Peyer's patch (tissue), 4 donors: ENCODE measurements at places on chromosomes 6 and 20. TPM values are rescaled to one million over a fixed set of nuclear protein-coding genes. Genes with fewer than 3 reads are reported as not detected.

Gene HS3ST5
- total RNA-seq, result not detected

Gene CNPY3
- total RNA-seq, result 101 TPM

Gene SCRT2
- total RNA-seq, result not detected

Gene ATP9A
- total RNA-seq, result 40.6 TPM

Gene CASS4
- 3.3 TPM for total RNA-seq

Gene UQCC2
- 5.0 TPM for total RNA-seq

Gene IL17A
- not detected for total RNA-seq

Gene RNASET2
- total RNA-seq, result 91.4 TPM

Gene SLC26A8
- total RNA-seq, result 1.7 TPM

Gene KIF25
- not detected for total RNA-seq

Gene TREM2
- total RNA-seq, result not detected

Gene TMEM244
- total RNA-seq, result not detected

Gene SF3B5
- total RNA-seq, result 114 TPM

Gene SLC2A4RG
- total RNA-seq, result 34.2 TPM

DNA sequence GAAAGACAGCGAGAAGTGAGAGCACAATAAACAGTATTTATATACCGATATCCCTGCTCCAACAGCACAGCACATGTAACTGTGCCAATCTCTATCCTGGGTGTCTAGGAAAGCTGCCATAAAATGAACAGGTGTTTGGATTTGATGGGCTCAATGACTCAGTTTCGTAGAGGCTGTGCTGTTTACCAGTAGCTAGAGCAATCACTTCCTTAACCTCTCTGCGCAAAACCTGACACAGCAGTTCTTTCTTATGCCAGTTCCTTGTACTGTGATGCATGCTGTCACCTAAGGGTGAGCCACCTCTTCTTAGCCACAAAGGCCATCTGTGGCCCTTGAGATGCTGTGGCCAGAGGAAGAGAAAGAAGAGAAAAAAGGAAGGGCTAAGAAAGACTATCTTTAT lies 59.3 kb downstream of the SHPRH start:
- DNase-seq, result no peak

GRCh38 chr6:56650191-56650590 lies 7.5 kb upstream of the DST start:
- DNase-seq, result no peak

- no peak for DNase-seq
Observed at GRCh38 chr20:48277266-48277665, 492.0 kb upstream of the SULF2 start.

- DNase-seq, result no peak
Observed at GRCh38 chr20:2631228-2631627, 21.2 kb upstream of the NOP56 start.

DNA sequence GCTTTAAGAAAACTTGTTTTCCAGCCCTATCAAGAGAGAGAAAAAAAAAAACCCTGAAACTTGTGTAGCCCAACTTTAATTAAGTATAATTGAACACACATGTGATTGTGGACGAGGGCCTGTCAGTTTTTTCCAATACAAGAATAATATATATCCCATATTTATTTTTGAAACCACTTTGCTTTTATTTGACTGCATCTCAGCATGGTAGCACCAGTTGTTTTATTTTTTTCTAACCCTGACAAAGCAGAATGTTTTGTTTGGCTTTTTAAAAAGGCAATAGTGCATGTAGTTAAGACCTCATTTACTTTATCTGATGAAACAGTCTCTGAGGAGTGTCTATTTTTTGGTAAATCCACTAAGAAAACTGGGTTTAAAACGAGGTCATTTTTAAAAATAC lies 257.7 kb downstream of the CDKAL1 start:
- DNase-seq, result no peak

- peak; percentile 26 for DNase-seq
Observed at GRCh38 chr6:170125456-170126300, 165.2 kb downstream of the DLL1 start.

DNA sequence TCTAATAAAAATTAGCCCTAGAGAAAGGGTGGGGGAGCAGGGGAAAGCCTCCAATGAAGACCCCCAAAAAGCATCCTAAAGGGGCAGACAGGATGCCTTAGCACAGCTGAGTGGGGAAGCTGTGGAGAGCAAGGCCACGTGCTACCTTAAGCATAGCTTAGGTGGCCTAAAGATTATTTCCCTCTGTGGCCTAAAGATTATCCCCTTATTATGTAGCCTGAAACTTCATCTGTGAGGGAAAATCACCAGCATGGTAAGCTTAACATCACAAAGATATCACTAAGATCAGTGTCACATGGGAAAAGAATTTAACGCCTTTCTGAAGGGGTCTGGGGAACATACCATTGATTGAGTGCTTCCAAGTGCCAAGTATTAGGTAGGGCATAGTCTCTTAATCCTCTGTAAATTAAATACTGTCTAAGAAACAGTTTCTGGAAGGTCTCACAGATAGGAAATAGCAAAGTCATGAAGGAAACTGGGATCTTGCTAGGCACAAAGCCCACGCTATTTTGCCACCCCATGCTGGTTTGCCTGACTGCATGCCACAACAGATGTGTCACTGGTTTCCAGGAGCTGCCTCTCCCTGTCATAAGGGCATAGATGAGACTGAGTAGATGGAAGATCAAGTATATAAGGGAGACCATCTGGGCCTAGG lies 170.0 kb downstream of the HACE1 start:
- DNase-seq, result no peak

GRCh38 chr6:14129575-14129974 lies 12.0 kb downstream of the CD83 start:
- no peak for DNase-seq

GRCh38 chr6:161639772-161640171 lies 365.9 kb upstream of the AGPAT4 start:
- no peak for DNase-seq

GRCh38 chr20:35604449-35604747 lies 11.2 kb upstream of the SPAG4 start:
- no peak for DNase-seq

GRCh38 chr6:157145656-157146285 lies 177.5 kb downstream of the TMEM242 start:
- DNase-seq, result no peak

DNA sequence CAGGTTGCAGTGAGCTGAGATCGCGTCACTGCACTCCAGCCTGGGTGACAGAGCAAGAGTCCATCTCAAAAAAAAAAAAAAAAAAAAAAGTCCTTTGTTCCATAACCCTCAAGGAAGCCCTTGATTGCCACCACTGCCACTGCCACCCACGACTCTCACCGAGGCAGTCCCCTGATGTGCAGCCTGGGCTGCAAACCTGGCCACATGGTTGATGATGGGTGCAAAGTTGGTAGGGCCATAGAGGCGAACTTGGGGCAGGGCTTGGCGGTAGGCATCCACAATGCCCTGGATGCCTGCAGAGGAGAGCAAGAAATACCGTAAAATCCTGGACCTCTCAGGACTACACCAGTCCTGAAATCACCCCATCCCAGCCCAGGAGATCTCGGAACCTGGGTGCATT lies 11.5 kb downstream of the SPAG4 start:
- DNase-seq, result no peak

DNA sequence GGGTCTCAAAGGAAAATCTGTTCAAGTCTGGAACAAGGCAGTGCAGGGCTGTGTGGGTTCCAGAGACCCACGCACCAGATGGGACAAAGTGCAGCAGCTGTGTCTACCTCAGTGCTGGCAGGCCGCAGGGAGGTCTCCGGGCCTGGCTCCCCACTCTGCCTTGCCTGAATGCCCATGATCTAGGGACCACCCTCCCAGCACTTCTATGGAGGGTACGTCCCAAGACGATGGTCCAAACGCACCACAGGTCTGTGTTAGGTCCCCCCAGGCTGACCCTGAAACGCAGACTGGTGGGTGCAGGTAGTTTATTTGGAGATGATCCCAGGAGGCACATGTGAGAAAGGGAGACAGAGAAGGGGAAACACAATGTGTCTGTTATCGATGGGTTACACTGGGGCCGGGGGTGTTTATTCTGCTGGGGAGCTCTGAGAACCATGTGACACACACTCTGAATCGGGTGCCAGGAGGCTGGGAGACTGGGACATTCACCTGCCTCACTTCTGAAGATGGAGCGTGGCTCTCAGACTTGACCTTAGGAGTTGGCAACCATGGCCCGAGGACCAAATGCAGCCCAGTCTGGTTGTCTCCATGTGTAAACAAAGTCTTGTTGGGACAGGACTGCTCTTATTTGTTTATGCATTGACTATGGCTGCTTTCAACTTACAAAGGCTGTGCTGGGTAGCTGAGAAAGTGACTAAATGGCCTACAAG lies 21.7 kb downstream of the CST9L start:
- no peak for DNase-seq

- DNase-seq, result peak; percentile 82
Observed at GRCh38 chr20:33812152-33812849, 1.2 kb downstream of the CHMP4B start.

- DNase-seq, result no peak
Observed at GRCh38 chr6:132136981-132137380, 185.8 kb upstream of the CCN2 start.

- DNase-seq, result no peak
Observed at GRCh38 chr6:15256538-15257271, 10.8 kb downstream of the JARID2 start.

DNA sequence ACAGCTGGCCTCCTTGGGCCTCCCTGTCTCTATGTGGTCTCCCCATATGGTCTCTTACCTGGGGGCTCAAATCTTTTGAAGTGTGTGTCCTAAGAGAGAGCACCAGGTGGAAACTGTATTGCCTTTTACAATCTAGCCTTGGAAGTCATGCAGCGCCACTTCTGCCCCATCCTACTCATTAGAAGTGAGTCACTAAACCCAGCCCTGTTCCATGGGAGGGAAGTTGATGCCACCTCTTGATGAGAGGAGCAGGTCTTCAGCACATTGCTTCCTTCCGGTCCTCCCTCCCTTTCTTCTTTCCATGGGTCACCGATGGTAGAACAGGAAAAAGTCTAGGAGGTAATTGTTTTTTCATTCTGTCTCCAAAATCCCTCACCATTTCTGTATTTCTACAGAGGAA lies 156.3 kb downstream of the FOXA2 start:
- no peak for DNase-seq

GRCh38 chr6:89048288-89048923 lies 32.1 kb upstream of the PNRC1 start:
- DNase-seq, result no peak

DNA sequence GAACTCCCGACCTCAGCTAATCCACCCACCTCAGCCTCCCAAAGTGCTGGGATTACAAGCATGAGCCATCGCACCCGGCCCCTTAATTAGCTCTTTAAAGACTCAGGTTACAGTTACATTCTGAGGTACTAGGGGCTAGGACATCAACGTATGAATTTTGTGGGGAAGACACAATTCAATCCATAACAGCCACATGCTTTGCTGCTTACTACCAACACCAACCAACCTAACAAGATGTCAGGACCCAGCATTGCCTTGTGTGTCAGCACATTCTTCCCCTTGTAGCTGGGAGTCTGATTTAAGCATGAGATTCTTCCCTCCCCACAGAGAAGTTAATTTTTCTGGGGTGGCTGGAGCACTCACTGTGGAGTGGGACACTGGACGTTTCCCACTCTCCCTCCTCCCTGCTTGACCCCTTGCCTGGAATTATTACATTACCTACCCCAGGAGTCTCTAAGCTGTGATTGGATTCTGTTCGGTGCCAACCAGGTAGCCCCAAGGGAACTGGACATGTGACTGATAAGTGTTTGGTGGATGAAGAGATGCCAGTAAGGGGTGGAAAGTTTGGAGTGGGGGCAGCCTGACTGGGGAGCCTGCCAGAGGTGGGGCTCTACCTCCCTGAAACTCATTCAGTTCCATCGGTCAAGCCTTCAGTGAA lies 5.6 kb upstream of the PXMP4 start:
- DNase-seq, result no peak
